ENCODE measurements at places on chromosomes 5 and 9.

DNA sequence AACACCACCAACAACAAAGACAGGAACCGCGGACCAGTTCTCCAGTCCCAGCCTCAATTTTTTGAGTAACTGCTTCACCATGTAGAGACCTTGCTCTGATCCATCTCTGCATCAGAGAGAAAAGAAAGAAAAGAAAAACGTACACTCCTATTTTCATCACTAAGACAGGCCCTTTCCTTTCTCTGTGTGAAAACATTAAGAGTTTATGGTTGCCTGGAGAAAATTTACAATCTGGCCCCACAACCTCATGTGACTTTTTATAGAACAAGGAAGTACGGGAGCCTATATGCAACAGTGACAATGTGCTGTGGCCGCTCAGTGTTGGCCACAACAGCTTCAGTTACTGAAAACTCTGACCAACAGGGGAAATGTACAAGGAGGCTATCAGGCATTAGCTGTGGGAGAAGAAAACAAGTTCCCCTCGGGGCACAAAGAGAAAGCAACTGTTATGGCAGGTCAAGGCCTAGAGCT lies 272.9 kb upstream of the PTGER4 start:
- DNase-seq: peak; percentile 33

DNA sequence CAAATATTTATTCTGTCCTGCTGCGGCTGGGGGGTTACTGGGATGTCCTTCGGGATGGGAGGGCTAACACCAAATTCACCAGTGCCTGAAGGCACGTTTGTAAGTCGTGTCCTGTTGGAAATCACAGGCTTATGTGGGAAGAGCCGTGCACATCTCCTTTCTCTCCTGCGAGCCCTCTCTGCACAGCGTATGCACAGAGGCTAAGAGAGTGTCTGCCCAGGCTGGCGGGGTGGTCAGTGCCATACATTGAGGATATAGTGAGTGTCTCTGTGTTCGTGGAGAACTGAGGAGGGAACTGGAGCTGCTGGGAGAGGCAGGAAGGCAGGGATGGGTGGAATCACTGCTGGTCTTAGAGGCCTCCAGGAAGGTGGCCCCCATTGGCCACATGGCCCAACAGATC lies 110.1 kb downstream of the WNK2 start:
- no peak for DNase-seq

DNA sequence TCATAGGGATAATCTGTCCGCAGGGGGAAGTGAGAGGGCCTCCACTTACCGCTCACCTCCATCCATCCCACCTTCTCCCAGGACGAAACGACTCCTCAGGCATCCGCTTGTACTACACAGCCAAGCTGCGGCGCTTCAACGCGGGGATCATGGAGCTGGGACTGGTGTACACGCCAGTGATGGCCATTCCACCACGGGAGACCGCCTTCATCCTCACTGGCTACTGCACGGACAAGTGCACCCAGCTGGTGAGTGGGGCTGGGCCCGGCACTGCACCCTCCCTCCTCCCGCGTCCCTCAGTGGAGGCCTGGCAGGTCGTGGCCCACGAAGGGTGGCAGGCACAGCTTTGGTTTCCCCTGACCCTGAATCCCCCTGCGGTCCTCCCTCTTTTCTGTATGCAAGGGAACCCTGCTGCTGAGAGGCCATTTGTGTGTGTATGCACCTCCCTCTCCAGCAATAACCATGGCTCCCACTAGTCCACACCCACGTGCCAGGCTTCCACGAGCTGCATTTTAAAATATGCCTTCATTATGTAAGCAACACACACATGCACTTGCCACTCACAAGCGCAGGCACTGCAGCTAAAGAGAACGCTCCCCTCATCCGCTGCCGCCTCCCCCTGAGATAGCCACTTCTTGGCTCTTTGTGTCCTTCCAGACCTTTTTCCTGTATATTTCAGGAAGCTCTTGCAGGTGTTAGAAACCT lies 11.8 kb downstream of the DBH start:
- DNase-seq: no peak

- no peak for DNase-seq
These were observed 39.2 kb upstream of the WDR41 start for GRCh38 chr5:77531297-77531696.
